ENCODE measurements at places on chromosomes 1 and 21.

GRCh38 chr1:25810341-25811299 lies 9.1 kb upstream of the MTFR1L start:
- peak; percentile 75 for DNase-seq

DNA sequence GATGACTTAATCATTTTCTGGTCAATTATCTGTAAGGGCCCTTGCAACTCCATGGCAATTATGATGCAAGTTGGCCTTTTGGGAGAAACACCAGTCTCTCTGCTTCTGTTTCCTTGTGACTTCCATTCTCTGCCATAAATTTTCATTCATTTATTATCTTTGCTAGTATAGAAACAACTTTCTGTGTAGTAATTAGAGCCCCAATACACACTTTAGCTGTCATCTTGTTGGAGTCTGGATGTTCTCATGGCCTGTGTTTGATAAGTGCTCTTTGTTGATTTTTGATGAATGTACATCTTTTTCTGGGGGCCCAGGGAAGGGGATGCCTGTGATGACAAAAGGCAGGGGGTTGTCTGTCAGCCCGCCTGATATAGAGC lies 22.4 kb downstream of the PROX1 start:
- no peak for DNase-seq

DNA sequence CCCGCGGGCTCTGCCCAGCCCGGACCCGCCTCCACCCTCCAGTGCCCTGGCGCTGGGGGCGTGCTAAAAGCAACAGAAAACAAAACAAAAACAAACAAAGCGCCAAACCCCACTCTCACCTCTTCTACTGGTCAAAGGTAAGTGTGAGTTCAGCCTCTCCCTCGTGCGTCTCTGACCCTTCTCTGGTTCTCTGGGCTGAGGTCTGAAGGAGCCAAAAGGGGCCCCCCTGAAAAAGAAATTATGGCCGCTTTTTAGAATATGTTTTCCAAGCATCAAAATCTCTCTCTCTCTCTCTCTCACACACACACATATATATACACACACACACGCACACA lies 133.5 kb upstream of the DPYD start:
- DNase-seq = no peak

DNA sequence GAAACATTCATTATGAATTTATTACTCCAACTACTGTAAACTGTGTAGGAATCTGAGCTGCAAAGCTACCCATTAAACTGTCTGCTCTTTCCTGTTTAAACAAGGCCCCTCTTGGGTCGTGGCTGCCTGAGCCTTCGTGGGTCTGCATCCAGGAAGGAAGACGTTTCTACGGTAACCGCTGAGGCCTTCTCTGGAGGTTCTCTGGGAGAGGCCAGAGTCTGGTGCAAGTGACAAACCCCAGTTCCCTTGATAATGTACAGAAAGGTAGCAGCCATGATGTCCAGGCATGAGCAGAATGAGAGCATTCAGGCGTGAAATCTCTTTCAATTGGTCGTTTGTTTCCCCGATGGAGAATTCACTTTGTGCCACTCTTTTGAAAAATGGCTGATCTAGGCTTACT lies 350.2 kb downstream of the PLPP3 start:
- DNase-seq = no peak

DNA sequence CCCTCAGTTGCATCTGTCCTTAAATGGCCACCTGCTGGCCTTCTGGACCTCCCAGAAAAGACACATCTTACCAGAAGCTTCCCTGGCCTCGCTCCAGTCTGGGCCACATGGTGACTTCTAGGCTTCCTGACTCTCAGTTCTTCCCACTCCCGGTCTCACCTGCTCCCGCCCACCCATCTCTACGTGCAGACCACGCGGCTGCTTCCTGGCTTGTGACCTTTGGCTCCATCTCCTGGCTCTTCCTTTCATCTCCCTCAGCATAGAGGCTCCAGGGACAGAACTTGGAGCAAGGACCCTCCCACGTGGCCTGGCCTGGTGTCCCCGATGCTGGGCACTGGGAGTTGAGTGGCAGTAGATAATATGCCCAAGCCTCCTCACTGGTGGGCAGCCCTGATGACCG lies 124.9 kb upstream of the IRF2BP2 start:
- no peak for DNase-seq

DNA sequence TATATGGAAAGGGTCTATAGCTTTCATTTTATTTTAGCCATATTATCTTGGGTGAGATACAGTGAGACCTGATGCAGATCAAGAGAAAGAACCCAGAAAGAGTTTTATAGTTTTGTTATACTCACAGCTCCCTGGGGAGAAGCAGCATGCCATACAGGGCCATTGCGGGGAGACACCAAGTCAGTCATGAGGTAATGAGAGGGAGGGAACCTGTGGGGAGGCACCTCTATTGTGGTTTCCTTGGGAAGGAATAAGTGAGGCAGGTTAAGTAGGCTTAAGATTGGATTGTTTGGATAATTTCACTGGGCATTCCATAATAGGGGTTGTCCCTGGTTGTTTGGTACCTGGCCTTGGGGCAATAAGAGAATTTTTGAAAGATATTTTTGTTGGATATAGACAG lies 19.7 kb downstream of the AXDND1 start:
- no peak for DNase-seq

GRCh38 chr1:187383366-187383765 lies 554.6 kb downstream of the PLA2G4A start:
- no peak for DNase-seq

DNA sequence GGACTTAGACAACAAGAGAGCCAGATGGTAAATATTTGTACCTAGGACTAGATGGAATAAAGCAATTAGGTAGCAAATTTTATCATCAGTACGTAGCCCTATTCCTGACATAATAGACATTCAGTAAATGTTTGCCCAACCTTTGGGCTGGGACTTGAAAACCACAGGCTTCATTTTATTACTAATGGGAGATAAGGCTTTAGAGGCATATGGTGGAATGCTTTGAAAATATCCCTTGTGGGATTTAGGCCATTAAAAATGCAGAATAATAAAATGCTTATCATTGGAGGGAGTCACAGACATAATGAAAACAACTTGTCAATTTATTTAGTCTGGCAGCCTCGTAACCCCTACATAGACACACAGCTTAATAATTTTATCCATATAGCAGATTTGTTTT lies 296.1 kb upstream of the SPAG17 start:
- DNase-seq = no peak

DNA sequence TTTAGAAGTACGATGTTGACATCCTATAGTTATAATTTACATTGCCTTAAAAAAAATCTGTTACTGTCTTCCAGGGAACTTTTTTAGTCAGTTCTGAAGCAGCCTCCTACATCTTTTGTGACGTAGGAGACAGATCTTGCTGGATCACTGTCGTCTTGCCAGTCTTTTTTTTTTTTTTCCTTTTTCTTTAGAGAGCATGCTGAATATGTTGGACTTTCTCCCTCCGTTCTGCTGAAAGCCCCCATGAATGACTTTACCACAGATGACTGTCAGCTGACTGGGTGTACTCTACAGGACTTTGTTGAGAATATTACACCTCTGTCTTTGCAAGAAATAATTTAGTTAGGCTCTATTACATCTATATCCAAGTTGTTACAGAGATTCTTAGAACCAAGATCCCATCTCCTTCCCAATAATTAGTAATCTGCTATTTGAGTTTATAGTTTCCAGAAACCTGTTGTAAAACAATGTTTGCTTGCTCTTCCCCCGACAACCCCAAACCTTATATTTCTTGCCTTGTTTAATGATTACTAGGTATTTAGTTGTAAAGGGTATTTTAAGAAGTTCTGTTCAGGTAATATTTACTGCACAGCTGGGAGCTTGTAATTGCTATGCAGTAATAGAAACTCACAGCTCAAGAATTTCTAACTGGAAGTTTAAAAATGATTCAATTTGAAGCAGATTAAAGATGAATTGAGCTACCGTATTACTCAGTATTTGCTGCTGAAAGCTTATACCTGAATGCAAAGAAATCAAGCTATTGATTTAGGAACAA lies 61.8 kb downstream of the RASAL2 start:
- DNase-seq = no peak
